IMR-90 (cell line): ENCODE measurements at places on chromosomes 16 and 17. TPM values are rescaled to one million over a fixed set of nuclear protein-coding genes. Genes with fewer than 3 reads are reported as not detected.
A peak's percentile ranks its signal among the peaks of the same experiment; 100 is the strongest.

DNA sequence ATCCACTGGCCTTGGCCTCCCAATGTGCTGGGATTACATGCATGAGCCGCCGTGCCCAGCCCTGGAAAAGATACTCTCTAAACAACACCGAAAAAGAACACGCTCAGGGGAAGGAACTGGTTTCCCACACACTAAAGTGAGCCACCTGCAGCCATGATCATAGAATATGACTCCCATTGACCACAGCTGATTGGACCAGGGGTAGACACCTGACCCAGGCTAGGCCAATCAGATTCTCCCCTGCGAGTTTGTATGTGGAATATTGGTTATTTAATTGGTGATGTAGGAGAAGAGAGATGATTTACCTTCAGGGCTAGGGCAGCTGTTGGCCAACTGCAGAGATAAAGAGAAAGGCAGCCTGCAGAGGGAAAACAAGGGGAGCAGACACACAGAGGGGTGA lies 9.0 kb upstream of the GGA2 start:
- no peak for DNase-seq

SLC52A1 gene
- total RNA-seq, result not detected in 2 replicates

RDM1 gene
- total RNA-seq, result 0.18 TPM in 1 of 2 replicates, not detected in the other

DNA sequence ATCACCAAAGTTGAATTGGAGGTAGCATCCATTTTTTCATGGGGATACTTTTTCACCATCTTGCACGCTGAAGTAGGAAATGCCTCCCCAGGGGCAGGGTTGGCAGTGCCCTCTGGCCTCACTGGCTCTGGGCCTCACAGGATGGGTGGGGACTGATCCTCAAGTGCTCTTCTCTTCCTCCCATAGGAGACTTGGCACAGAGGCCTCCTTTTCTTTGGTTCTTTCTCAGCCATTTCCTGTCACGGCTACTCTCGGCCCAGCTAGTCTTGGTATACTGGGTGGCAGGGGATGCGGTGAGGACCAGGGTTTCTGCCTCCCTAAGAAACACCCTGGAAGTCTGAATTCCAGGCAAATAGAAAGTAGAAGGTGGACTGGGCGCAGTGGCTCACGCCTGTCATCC lies 58.2 kb downstream of the PECAM1 start:
- DNase-seq, result no peak

TMC5 gene
- total RNA-seq, result not detected in 2 replicates

DNA sequence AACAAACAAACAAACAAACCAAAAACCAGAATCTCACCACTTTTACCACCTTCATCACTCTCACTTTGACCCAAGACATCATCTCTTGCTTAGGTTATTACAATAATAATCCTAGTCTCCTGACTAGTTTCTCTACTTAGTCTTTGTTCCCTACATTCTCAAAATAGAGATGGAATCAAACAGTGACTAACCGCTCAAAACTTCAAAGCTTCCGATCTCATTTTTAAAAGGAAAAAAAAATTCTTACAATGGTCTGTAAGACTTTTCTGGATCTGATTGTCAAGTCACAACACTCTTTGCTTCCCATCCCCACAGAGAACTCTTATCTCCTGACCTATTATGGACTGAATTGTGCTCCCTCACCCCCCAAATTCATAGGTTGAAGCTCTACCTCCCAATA lies 60.9 kb downstream of the SPAG9 start:
- DNase-seq, result peak; percentile 70

- no peak for DNase-seq
Measured at GRCh38 chr17:29844339-29845048, 85.5 kb downstream of the SSH2 start.

- peak; percentile 52 for DNase-seq
Measured at GRCh38 chr17:46853896-46854444, 2.6 kb downstream of the WNT9B start.

DNA sequence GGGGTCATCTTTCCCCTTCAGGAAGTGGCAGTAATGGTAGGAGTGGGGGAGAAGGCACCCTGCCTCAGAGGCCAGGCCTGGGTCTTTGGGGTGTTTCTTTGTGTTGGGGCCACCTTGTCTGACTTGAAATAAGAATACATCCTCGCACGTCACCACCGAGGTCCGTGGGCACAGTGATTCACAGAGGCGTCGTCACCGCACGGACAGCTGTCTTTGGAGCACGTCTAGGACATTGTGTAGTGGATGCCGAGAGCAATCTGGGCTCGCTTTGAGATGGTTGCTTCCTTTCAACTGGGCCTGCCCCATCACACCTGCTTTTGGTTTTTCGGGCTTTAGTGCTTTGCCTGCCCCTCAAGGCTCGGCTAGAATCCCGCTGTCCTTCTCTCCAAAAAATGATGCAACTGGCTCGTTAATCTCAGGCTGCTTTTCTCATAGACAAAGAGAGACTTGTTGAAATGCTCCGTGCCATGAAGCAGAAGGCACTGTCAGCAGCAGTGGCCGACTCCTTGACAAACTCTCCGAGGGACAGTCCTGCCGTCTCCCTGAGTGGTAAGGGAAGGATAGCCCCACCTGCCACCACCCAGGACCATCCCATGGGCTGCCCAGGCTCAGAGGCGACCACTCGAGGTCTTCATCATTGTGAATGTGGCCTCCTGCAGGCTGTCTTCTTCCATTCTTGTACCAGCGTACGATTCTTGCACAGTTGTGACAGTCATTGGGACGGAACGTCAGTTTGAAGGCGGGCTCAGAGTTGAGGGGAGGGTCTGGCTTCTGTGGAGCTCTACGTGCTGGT lies 24.0 kb downstream of the GINS2 start:
- no peak for DNase-seq

- no peak for DNase-seq
Measured at GRCh38 chr16:78154729-78155461, 55.4 kb downstream of the WWOX start.

XYLT1 gene
- 11.1 and 12.7 TPM in 2 replicates for total RNA-seq

C16orf96 gene
- total RNA-seq, result not detected in 2 replicates

RAMP2 gene
- total RNA-seq, result 0.18 and 0.28 TPM in 2 replicates

NKD1 gene
- under 0.01 TPM in 1 of 2 replicates, not detected in the other for total RNA-seq
